ENCODE measurements at places on chromosomes 7 and 10. TPM values are rescaled to one million over a fixed set of nuclear protein-coding genes. Genes with fewer than 3 reads are reported as not detected.

The MEPCE gene
- 13.0 TPM for polyA plus RNA-seq

The RAMP3 gene
- 5.0 TPM for polyA plus RNA-seq

The INMT gene
- 76.7 TPM for polyA plus RNA-seq

The GIMAP1 gene
- polyA plus RNA-seq = 4.3 TPM

The TAS2R3 gene
- 0.15 TPM for polyA plus RNA-seq

The RBP3 gene
- not detected for polyA plus RNA-seq

The IL2RA gene
- polyA plus RNA-seq = 0.33 TPM

The PTPRZ1 gene
- polyA plus RNA-seq = not detected

The DDX50 gene
- polyA plus RNA-seq = 34.0 TPM

The ERV3-1 gene
- 1.5 TPM for polyA plus RNA-seq

The THNSL1 gene
- 2.1 TPM for polyA plus RNA-seq

The AKR1E2 gene
- polyA plus RNA-seq = 4.9 TPM

The RNF32 gene
- polyA plus RNA-seq = not detected

The FOXL3 gene
- polyA plus RNA-seq = not detected

The OR2A42 gene
- 0.03 TPM for polyA plus RNA-seq

The GUSB gene
- 42.4 TPM for polyA plus RNA-seq

The PHKG1 gene
- polyA plus RNA-seq = 20.5 TPM

The SGCE gene
- 105 TPM for polyA plus RNA-seq

The MSMB gene
- polyA plus RNA-seq = not detected

The RTKN2 gene
- polyA plus RNA-seq = 0.31 TPM
